ENCODE measurements at places on chromosomes 3 and 15. TPM values are rescaled to one million over a fixed set of nuclear protein-coding genes. Genes with fewer than 3 reads are reported as not detected.

GRCh38 chr15:60006203-60006862 lies 2.2 kb downstream of the FOXB1 start:
- DNase-seq: no peak

The CFAP161 gene
- total RNA-seq: 0.30 TPM

The GOLGA8N gene
- total RNA-seq: 7.4 TPM

The KNG1 gene
- total RNA-seq: 0.43 TPM

DNA sequence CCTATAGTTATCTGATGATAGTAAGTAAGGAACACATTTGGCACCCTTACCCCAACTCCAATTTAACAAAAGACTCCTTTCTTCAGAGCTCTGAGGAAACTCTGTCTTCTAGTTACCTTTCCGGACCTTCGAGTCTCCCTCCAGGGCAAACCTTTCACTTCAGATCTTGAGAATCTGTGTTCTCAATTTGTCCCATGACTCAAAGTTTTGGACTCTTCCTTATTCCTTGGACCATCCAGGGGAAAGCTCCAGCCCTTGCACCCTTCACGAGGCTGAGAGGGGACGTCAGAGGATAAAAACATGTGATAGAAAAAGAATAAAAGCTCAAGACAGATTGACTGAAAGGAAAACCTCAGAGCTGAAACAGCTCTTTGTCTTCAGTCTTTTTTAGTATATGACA lies 76.9 kb downstream of the CTNNB1 start:
- no peak for DNase-seq

GRCh38 chr3:54134155-54134554 lies 11.8 kb downstream of the CACNA2D3 start:
- no peak for DNase-seq

DNA sequence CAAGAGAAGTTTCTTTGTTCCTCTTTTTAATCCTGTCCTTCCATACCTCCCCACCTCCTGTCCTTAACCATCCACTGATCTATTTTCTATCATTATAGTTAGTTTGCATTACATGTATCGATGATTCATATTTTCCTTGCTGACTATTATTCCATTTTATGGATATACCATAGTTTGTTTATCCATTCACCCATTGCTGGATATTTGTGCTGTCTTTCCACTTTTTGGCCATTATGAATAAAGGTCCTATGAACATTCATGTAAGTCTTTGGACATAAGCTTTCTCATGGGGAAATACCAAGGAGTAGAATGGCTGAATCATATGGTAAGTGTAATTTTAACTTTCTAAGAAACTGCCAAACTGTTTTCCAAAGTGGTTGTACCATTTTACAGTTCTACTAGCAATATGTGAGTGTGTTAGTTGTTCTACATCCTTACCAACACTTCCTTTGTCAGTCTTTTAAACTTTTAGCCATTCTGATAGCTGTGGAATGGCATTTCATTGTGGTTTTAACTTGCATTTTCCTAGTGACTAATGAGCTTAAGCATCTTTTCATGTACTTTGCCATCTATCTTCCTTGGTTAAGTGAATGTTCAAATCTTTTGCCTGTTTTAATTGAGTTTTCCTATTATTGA lies 11.7 kb downstream of the ATP6V1A start:
- DNase-seq: no peak

GRCh38 chr3:119149484-119149883 lies 3.5 kb downstream of the TEX55 start:
- DNase-seq: no peak

GRCh38 chr3:28978092-28978491 lies 302.8 kb upstream of the RBMS3 start:
- no peak for DNase-seq
